ENCODE measurements at places on chromosomes 2 and 18.

DNA sequence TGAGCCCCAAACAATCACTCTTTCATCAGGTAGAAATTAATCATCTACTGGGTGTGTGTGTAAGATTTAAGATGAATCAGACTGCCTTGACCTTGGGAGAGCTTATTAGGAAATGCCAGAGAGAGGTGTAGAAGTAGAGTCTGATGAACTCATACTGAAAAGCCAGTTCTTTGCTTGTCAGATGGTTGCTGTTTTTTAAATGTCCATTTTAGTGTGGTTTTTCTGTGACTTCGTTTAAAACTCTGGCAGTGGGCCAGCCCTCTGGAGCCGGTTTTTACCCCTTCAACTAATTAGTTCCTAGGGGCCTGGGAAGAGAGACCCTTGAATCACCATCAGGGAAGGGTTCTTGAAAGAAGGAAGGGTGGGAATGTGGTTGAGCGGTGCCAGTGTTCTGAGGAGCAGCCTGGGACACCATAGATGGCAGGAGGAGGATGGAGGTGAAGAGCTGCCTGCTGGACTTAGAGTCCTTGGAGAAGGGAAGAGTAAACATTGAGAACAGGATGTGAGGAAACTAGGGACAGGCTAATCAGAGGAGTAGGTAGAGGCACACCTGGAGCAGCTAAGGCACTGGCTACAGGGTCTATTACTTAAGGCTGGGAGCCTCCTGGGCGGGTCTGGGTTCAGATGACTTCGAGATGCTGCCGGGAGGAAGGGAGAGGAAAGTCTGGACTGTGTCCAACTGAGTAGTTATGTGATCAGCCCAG lies 66.1 kb downstream of the LRRFIP1 start:
- peak; percentile 43 for DNase-seq

- DNase-seq = no peak
Measured at GRCh38 chr2:46772500-46772899, 143.1 kb downstream of the MCFD2 start.

DNA sequence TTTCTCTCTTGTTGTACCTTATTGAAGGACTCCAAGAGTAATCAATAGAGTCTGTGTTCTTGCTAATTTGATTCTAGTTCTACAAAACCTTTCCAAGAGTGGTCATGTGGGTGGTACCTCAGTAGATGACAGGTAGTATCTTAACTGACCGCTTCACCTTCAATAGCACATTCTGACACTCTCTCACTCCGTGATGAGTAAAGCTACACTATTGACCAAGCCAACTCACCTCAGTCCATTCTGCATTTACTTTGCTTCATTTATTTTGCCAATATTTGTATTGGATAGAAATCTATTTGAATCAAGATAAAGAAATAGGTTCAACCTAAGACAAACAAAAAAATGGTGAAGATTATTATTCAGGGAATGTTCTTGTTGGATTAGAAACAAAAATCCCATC lies 1869.6 kb upstream of the CELF4 start:
- DNase-seq = no peak

- no peak for DNase-seq
Measured at GRCh38 chr2:41040782-41041520, 589.1 kb upstream of the SLC8A1 start.

DNA sequence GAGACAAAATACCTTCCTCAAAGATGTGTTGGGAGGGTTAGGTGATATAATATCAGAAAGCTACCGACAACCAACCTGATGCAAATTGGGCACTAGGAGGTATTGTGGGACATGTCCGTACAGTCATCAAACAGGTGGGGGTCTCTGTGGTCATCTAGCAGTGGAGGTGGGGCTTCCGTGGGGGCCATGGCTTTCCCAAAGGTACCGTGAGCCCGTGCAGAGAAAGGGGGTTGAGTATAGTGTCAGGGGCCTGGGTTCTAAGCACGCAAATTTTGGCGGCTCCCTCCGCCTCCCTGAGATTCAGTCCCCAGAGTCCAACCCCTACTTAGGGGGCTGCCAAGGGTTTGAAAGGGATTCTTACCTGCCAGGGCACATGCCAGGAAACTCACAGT lies 32.6 kb downstream of the HJURP start:
- DNase-seq = no peak

- DNase-seq = peak; percentile 13
Measured at GRCh38 chr2:191155608-191156071, 4.8 kb upstream of the STAT4 start.

DNA sequence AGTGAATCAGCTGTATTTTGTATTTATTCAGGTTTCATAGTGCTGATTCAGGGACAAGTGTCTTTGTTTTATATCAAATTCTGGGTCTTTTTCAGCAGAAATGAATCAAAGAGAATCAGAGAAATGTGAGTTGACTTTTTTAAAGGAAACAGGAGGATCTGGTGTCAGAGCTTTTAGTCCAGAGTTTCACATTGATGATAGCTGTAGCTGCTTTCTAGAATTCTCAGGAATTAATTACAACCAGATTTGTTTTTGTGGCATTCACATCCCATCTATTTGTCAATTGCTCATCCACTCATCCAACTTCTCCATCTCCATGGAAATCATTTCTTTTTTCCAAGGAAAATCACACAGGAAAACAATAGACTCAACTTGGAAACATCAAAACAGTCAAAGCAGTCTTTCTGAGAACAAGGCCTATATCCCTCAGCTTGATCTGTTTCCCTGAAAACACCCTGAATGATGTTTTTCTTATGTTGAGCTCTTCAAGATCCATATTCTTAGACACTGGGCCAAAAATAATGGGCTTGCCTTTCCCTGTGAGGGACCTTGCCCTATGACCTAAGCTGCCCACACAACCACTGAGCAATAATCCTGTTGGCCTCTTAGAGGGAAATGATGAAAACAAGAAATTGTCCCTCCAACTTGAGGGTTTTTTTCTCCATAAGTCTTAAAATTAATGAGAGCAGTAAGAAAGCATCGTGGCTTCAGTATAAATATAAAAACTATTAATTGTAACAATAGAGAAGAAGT lies 249.5 kb upstream of the FN1 start:
- DNase-seq = no peak

DNA sequence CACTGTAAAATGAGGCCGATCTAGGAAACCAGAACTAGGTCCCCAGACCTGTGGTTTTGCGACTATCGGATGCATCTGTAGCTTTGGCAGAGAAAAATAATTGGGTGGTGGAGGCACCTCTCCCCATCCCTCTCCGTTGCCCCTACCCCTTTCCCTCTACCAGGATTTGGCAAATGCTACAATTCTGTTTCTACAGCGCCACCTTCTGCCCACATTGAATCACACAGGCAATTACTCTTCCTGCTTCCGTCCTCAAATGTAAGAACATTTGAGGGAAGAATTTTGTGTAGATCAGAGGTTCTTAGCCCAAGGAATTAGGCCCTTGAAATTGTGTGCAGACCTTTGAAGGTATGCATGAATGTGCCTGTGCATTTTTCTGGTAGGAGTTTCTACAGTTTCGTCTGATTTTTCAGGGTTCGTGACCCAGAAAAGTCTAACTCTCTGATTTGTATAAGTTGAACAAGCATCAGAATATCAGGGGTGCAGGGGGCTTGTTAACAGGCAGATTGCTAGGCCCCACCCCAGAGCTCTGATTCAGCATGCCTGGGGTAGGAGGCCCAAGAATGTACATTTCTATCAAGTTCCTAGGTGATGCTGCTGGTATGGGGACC lies 11.2 kb downstream of the ATP6V1B1 start:
- peak; percentile 53 for DNase-seq

- no peak for DNase-seq
Measured at GRCh38 chr2:206915121-206915520, 24.2 kb upstream of the CPO start.

DNA sequence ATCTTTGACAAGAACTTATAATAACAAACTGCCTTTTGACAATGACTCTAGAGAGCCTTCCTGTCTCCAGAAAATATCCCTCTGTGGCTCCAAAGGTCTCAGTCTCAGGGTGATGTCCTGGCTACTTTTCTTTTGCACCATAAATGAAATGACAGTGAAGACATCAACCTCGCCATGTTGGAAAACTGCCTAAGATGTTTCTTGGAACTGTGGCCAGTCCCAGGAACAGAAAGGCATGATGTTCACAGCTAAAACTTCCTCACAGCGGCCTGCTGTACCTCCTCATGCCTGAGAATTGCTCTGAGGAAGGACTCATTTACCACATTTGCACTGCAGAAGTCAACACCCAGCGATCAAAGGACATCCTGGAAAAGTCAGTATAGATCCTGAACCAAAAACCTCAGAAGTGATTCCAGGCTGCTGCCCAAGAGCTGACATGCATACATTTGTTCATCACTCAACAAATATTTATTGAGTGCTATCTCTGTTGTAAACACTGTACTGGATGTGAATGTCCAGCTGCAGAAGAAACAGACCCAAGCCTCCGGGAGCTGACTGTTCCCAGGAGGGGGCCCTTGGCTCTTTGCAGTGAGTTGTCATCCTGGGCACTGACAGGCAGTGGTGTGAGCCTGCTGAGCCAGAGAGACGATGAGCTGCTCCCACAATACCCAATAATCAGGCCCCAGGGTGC lies 64.3 kb upstream of the ACSL3 start:
- DNase-seq = no peak

DNA sequence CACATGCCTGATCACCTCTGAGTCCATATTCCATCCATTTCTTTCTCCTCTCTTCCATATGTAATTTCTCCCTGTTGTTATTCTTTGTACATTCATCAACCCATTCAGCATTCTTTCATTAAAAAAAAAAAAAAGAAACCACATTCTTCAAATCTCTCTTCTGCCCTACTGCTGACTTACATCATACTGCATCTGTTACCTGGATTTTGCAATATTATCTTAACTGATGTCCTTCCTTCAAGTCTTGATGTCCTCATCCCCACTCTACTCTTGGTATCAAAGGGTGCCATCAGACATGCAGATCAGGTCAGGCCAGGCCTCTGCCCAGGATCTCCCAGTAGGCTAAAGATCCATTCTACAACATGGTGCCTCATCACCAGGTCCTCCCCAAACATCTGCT lies 90.6 kb downstream of the SGPP2 start:
- no peak for DNase-seq

- DNase-seq = no peak
Measured at GRCh38 chr2:239396881-239397681, 3.7 kb downstream of the HDAC4 start.

- no peak for DNase-seq
Measured at GRCh38 chr2:28838971-28839370, 28.3 kb downstream of the SPDYA start.

- no peak for DNase-seq
Measured at GRCh38 chr2:128611421-128612320, 293.0 kb upstream of the HS6ST1 start.

- DNase-seq = no peak
Measured at GRCh38 chr2:203021991-203022390, 7.3 kb downstream of the NBEAL1 start.

DNA sequence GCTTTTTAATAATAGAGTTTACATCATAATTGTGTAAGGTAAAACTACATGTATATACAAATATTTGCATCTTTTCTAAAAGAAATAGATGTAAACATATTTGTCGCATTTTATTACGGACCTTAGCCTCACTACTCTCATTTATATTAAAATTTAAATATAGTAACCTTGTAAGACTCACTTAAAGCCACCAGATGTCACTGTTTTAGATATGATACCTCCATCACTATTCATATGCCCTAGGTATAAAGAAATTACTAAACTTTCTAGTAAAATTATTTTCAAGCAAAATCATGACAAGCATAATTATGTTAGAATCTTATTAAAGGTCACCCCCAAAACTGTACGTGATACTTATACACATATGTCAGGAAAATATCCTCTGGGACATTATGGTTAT lies 674.3 kb upstream of the REG3G start:
- no peak for DNase-seq

DNA sequence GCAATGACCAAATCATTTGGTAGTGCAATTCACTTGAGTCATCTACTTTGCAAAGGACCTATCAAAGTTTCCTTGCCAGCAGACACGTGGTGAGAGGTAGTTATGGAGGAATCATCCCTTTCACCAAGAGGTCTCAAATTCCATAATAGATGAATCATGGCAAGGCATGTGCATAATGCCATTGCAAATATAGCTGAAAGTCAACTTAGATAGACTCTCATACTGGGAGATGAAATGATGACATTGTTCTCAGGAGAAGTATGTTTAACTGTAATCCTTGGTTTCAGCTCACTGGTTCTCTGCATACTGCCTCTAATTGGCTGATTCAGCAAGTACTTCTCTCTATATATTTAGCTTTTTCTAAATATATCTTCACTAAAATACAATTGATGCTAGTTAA lies 57.2 kb downstream of the CALCRL start:
- DNase-seq = no peak

- no peak for DNase-seq
Measured at GRCh38 chr2:39107724-39108273, 13.1 kb downstream of the SOS1 start.

GRCh38 chr2:162198239-162198638 lies 45.0 kb downstream of the FAP start:
- no peak for DNase-seq

- DNase-seq = no peak
Measured at GRCh38 chr2:156574112-156574511, 137.9 kb downstream of the GPD2 start.

- no peak for DNase-seq
Measured at GRCh38 chr2:172261292-172261691, 158.6 kb upstream of the DLX2 start.

- DNase-seq = no peak
Measured at GRCh38 chr2:199590321-199591203, 132.8 kb upstream of the SATB2 start.

- no peak for DNase-seq
Measured at GRCh38 chr18:56097621-56098020, 509.6 kb upstream of the TCF4 start.

GRCh38 chr18:35861367-35862118 lies 110.9 kb upstream of the RMP24 start:
- no peak for DNase-seq
